ENCODE measurements at places on chromosomes 4 and X. TPM values are rescaled to one million over a fixed set of nuclear protein-coding genes. Genes with fewer than 3 reads are reported as not detected.

Gene FAM9B
- not detected for total RNA-seq

Gene CHRNA9
- not detected for total RNA-seq

Gene HSD17B13
- total RNA-seq = not detected

Gene CACNA1F
- not detected for total RNA-seq

Gene XAGE1A
- not detected for total RNA-seq

Gene GRIA2
- total RNA-seq = not detected

Gene NSG1
- total RNA-seq = 95.3 TPM

Gene TEX13D
- not detected for total RNA-seq

Gene CXCL11
- not detected for total RNA-seq

Gene ARR3
- total RNA-seq = not detected

Data from cardiac atrium fibroblast (primary cell).